NT2/D1 (cell line): ENCODE measurements at places on chromosomes 16 and 17.

DNA sequence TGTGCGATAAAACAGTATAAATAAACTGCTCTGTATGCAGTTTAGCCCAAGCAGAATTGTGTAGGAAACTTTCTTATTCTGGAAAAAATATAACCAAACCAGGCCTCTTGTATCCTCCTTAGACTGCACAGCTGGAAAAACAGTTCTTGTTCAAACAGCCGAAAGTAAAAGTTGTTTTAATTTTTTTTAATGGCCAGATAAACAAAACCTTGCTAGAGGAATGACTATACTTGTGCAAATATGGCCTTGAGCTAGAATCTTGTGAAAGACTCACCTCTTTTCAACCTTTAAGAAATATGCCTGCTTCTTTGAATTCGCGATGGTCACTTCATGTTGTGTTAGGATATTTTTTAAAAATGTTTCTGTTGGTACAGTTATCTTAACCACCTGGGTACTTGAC, 114.5 kb upstream of the MAF start:
- no peak for DNase-seq

- DNase-seq = no peak
Observed at GRCh38 chr17:56648806-56649205, 55.3 kb downstream of the NOG start.

DNA sequence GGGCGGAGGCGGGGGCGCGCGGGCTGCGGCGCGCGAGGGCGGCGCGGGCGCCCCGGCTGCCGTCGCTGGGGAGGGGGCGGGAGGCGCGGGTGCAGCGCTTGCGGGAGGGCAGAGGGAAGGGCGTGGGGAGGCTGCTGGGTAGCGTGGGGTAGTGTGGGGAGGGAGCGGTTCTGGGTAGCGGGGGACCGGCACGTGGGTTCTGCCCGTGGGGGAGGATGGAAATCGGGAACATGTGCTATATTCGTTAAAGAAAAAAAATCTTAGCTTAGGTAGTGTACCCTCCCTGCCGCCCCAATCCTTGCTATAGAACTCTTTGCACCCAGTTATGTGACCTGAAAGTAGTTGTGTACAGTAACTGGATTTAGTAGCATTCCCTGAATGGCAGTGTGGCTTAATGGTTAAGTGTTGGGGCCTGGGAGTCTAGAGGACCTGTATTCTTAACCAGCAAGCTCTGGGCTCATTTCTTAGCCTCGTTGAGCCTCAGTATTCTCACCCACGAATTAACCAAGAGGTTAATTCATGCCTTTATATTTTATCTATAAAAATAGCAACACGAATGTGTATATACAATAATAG, 646 bp downstream of the RABEP1 start:
- no peak for DNase-seq

DNA sequence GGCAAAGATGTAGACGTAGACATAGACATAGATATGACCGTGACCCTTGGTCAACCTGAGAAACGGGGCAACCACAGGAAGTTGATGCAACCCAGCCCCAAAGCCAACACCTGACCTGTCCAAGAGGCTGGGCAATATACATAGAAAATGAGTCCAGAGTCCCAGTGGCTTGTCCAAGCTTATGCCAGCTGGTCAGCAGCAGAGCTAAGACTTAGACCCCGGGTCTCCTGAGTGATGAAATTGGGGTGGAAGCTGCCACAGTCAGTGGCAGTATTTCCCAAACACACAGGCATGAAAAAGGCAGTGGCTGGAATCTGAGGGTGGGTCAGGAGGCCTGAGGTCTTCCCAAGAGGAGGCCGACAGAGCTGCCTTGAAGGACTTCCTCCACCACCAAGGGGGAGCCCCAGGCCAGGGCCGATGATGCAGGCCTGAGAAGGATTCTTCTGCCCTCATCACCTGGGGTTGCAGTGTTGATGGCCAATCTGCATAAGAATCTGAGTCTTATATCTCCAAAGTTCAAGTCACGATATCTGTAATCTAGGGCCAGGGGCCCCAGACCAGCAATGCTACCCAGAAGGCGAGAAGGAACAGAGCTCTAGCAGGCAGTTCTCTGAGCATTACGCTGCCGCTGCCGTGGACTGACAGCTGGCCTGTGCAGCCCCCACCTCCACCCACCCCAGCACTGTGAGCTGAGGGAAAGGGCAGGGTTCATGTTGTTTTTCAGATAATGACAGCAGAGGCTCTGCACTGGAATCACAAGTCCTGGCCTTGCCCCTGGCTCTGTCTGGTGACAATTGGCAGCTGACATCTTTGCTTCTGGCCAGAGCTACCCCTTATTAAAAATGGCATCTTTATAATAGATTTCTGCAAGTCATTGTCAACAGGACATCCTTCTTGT, 72.7 kb downstream of the GNAO1 start:
- no peak for DNase-seq

DNA sequence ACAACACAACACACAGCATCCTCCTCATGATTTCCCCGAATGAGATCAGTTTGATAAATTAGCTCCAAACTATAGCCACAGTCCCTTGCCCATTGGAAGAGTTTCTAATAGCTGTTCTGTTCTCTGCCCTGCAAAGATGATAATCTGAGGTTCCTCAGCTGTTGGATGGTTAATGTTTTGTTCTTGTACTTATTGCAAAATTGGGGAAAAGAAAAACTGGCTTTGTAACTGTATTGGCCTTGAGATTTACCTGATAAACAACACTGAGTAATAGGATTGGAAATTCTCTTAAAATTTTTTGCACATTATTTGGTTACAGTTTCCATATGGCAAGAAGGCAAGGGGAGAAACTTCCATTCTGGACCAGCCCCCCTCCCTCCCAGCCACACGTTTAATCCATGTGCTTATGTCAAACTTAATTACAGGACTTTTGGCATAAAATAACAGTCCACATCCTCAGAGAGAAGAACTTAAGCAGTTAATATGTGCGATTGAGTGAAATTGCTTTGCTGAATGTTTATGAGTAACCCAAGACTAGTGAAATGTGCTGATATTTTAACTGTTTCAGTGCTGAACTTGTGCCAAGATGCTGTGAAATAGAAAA, 119.1 kb upstream of the ZFHX3 start:
- DNase-seq = no peak

DNA sequence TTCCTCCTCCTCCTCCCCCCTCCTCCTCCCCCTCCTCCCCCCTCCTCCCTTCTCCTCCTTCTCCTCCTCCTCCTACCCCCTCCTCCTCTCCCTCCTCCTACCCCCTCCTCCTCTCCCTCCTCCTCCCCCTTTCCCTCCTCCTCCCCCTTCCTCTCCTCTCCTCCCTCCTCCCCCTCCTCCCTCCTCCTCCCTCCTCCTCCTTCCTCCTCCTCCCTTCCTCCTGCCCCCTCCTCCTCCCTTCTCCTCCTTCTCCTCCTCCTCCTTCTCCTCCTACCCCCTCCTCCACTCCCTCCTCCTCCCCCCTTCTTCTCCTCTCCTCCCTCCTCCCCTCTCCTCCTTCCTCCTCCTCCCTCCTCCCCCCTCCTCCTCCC, 6.6 kb upstream of the PDP2 start:
- no peak for DNase-seq

DNA sequence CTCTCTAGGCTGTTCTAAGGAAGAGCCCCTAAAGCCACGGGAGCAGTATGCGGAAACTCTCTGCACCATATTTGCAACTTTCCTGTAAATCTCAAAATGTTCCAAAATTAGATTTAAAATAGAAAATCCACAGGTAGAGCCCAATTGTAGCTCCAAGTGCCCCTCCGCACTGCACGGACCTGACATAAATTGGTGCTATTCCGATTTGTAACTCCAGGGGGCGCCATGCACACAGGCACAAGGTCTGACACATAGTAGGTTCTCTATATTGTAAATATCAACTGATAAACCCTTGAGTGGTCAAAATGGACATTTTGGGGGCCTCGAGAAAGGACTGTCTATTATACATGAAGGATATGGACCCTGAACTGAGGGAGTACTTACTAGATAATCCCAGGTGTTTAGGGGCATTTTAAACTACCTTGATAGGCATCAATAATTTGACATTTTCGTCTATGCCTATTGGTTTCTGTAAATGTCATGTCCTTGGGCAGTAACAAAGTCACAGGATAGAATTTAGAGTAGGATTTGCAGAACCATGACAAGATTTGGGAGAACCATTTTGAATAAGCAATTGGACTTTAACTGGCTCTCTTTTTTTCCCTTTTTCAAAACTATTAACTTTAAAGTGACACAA, 36.6 kb upstream of the TMEM132E start:
- DNase-seq = no peak

GRCh38 chr17:72122010-72122764, 1.4 kb downstream of the SOX9 start:
- no peak for DNase-seq

- DNase-seq = no peak
Observed at GRCh38 chr16:57148481-57148880, 37.4 kb downstream of the PSME3IP1 start.

- peak; percentile 38 for DNase-seq
Observed at GRCh38 chr16:30526137-30526822, at the start of gene ZNF768. ZNF768 (minus strand) TSS chr16:30526566; CDS start chr16:30526413, 153 bp downstream.

DNA sequence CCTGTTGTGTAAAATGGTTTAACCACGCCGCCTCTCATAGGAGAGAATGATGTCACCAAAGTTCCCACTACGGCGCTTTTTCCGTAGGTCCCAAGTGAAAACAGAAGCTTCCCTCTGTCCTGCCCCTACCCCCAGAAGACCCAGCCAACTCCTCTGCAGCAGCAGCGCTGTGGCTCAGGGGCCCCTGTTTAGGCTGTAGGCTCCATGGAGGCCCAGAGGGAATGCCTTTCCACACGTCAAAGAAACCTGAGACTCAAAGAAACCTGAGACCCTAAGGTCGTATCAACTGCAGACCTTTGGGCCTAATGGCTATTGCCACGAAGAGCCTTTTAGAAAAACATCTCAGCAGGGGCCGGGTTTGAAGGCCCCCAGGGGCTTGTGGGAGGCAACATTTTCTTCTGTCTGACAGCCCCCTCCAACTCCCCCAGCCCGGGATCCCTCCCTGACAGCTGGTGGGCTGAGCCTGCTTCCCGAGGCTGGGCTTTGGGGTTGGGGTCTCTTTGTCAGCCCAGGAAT, 43.1 kb upstream of the MEAK7 start:
- DNase-seq = no peak

GRCh38 chr17:79142375-79142774, 67.8 kb downstream of the ENGASE start:
- no peak for DNase-seq

DNA sequence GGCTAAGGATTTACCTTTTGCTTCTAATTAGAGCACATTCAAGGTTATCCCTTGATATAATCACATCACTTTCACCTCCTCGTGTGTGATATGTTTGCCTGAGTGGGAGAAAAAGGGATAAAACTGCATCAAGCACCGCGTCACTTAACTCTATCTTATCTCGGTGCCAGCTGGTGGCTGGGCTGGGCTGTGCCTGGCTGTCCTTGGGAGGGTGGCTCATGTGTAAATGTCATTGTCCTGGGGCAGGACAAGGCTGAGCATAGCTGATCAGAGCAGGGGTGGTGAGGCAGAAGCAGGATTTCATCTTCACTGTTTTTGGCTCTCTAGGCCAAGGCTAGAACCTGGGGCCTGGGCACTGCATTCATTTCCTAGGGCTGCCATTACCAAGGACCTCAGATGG, 105.3 kb downstream of the RAP1GAP2 start:
- no peak for DNase-seq

DNA sequence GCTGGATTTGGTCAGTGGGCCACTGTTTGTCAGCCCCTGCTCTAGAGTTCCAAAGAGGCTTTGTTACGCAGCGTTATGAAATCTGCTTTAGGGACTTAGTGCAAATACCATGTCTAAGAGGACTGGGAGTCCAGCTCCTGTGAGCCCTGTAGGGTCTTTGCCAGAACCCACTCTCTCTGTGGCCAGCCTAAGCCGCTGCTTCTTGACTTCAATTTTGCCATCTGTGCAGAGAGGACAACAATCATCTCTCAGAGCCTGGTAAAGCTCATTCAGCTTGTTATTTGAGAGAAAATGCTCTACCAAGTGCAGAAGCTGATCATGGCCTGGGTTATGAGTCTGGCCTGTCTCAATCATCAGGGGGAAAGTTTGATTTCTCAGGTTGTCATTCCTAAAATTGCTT, 17.9 kb downstream of the CA10 start:
- DNase-seq = no peak

DNA sequence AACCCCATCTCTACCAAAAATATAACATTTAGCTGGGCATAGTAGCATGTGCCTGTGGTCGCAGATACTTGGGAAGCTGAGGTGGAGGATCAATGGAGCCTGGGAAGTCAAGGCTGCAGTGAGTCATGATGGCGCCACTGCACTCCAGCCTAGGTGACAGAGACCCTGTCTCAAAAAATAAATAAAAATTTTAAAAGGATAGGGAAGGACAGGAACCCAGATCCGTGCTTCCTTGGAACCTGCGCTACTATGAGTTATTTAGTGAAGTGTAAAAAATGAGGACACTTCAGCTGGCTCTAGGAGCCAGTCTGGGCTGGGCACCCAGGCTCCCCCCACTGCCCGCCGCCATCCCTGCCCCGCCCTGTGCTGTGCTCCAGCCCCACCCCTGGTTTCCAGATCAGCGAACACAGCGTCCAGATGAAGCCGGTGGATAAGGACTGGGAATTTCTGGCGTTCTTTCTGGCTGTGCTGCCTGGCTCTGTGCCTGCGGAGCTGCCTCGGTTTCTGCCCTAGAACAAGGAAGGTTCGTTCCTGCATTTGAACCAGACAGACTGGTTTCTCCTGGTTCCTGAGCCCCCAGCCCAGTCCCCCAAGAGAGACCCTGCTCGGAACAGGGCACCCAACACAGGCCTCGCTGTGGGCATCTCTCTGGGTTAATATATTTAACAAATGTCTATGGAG, 18.5 kb downstream of the PLLP start:
- DNase-seq = no peak

DNA sequence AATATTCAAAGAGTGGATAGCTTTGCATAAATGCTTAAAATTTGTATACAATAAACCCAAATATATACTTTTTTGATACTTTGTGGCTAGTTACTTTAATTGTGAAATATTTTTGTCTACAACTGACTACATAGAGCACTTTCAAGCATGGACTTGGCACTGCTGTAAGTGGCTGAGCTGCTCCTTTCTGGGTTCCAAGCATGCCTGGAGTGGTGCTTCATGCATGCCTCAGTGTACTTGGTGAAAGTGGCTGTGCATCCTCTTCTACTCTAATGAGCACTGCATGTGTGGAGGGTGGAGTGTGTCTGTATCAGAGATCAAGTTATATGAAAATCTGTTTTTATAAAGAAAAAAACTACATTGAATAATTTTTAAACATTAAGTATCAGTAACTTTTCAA, 94.1 kb downstream of the OMG start:
- no peak for DNase-seq

DNA sequence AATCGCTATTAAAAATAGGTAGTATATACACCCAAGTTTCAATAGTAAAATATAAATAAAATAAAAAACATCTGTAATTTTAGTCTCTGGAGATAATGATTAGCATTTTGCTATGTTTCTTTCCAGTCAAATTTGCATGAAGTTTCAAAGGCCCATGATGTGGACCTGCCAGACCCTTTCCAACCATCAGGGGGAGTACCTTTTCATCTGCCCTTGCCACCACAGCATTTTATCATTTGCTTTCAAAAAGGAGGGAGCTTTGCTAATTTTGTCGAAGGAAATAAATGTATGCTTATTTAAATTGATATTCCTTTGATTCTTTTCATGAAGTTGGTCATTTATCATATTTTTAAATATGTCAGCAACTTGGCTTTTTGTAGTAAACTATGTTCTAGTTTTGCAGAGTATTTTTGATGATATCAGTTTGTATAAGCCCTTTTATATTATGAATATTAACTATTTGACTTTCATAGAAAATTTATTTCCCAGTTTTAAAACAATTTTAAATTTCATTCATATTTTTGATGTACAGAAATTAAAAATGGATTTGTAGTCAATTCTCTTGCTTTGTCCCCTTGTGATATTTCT, 115.2 kb upstream of the NETO2 start:
- DNase-seq = peak; percentile 11
